Umbilical cord (tissue), 2 donors: ENCODE measurements at places on chromosomes 4 and X. TPM values are rescaled to one million over a fixed set of nuclear protein-coding genes. Genes with fewer than 3 reads are reported as not detected.
A peak's percentile ranks its signal among the peaks of the same experiment; 100 is the strongest.

Gene SOWAHB
- total RNA-seq, result 7.2 TPM

DNA sequence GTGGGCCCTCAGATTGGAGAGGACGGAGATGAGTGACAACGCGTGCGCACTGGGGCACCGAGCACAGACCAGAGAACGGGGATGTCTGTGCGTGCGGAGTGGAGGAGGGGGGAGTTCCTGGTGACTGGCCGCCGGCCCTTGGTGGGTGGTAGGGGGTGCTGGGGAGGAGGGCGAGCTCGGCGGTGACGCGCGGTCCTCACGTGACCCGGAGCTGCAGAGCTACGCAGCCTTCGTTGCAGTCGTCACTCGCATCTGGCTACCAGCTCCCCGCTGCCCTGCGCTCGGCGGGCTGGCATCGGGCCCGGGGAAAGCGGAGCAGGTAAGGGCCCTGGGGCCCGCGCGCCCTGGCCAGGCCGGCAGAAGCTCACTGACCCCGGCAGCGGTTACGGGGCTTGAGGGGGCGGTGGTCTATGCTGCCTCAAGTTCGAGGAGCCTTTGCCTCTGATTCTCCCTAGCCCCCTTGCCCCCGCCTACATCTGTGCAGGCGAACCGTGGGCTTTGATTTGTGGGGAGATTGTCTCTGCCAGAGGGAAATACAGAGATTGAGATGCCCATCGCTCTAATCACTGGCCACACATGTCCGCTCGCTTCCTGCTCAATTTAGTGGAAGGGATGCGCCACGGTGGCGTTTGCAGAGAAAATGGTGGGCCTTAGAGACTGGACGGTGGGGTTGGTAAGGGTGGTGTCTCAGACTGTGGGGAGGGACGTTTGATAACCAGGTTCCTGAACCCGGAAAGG lies at the start of gene ARMCX4:
ARMCX4 (plus strand) TSS at position 245 of the 738 bp plus-strand sequence. CDS start 3,134 bp downstream, outside the sequence.
- peak; percentile 46 for DNase-seq

DNA sequence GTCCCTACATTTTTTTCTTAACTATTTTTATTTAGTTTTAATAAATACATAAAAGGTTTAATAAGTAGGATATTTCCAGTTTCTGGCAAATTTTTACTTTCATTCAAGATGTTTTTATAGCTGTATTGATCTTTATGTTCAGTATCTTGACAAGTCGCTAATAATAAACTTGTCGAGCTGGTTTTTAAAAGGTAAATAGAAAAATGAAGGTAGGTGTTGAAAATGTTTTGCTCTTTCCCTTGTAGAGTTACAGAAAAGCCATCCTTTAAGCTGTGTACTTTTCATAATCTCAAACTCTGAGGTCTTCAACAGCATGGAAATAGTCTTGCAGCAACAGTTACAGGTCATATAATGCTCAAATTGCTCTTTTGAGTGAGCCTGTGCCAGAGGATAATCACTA lies 52.6 kb downstream of the RS1 start:
- no peak for DNase-seq

DNA sequence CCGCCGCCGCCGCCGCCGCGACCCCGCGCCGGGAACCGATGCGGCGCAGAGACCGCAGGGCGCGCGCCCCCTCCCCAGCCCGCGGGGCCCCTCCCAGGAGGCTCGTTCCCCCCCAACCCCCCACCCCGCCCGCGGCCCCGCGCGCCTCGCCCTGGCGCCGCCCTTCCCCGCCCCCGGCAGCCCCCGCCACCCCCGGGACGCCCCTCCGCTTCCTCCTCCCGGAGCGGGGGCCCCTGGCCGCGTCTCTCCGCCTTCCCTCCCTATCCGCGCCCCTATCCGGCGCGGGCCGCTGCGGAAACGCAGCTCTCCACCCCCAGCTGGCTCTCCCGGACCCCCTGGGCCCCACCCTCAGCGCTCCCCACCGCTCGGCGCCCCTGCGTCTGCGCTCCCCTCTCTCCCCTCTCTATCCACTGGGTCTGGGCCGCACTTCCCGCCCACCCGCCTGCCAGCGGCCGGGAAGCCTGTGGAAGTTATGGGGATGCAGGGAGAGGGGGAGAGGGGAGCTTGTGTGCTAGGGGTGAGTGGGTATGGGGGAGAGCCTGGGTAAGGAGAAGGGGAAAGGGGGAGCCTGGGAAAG lies at the start of gene TMEM271:
TMEM271 (minus strand) TSS at position 51 of the 577 bp plus-strand sequence. CDS start 233 bp downstream, outside the sequence.
- DNase-seq, result no peak

DNA sequence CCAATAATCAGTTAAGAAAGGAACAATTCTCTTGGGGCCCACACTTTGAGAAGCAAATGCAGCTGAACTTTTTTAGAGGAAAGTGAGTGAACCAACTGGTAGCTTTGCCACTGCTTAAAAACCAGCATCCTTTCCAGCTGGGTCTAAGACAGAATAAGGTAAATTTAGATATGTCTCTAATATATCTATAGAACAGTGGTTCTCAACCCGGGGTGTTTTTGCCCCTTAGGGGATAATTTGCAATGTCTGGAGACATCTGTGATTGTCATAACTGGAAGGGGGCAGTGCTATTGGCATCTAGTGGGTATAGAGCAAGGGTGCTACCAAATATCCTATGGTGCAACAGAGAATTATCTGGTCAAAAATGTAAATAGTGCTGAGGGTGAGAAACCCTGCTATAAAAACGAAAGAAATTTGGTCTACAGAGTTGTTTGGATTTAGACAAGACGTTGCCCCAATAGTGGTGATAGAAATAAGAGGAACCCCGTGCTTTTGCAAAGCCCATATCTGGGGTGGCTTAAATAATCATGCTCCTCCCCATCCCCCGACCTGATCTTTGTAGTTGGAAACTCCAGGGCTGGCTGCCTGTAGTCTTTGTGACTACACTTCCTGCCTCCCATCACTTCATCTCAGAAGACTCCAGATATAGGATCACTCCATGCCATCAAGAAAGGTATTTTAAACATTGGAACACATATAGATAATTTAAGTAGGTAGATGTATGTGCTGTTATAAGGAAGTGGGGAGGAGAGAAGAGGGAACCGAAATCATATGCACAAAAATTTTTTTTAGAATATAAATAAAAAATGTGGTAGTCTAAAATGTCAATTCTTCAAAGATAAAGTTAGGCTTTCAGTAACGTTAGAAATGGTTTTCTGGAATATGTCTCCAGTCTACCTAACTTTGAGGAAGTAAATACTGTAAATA lies at the start of gene TLR7:
TLR7 (plus strand) TSS at position 622 of the 927 bp plus-strand sequence. CDS start 507 bp downstream, outside the sequence.
- DNase-seq, result no peak

GRCh38 chrX:97372001-97372766 lies 488.5 kb downstream of the RPA4 start:
- no peak for DNase-seq

DNA sequence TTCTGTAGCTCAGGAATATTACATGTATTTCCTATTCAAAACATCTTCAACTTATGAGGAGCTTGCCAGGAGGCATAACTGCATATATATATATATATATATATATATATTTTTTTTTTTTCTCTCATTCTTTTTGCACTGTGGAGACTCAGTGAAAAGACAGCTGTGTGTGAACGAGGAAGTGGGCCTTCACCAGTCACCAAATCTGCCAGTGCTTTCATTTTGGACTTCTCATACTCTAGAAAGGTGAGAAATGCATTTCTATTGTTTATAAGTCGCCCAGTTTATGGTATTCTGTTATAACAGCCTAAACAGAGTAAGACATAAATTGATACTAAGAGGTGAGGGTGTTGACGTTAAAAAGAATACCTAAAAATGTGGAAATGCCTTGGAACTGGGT lies 710.6 kb downstream of the TRAM1L1 start:
- no peak for DNase-seq

Gene ARHGAP36
- total RNA-seq, result not detected

DNA sequence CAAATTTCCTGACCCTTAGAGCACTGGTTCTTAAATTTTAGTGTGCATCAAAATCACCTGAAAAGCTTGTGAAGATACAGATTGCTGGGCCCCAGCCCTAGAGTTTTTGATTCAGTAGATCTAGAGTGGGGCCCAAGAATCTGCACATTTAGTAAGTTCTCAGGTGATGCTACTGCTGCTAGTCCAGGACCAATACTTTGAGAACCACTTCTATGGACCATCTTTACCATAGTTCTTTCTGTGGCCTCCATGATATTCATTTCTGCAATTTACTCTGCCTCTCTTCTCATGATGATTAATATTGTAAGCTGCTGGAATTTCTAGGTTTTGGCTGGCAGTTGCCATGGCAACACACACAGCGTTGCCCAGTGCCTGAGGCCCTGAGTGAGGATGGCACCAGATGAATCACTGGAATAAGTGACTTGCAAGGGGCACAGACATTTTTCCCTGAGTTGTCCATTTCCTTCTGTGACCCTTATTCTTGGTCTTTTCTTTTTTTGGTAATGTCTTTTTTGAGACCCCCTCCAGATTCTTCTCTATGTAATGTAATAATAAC lies 83.6 kb downstream of the PPP1R2C start:
- no peak for DNase-seq

DNA sequence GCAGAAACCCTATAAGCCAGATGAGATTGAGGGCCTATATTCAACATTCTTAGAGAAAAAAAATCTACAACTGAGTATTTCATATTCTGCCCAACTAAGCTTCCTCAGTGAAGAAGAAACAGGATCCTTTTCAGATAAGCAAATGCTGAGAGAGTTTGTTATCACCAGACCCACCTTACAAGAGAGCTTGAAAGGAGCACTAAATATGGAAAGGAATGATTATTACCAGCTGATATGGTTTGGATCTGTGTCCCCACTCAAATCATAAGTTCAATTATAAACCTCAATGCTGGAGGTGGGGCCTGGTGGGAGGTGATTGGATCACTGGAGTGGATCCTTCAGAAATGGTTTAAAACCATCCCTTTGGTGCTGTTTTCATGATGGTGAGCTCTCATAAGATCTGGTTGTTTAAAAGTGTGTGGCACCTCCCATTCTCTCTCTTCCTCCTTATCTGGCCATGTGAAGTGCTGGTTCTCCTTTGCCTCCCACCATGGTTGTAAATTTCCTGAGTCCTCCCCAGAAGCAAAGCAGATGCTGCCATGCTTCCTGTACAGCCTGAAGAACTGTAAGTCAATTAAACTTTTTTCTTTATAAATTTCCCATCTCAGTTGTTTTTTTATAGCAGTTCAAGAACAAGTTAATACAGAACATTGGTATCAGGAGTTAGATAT lies 144.2 kb downstream of the MSN start:
- no peak for DNase-seq

Gene USP17L19
- total RNA-seq, result not detected

GRCh38 chr4:116015062-116015461 lies 901.6 kb upstream of the NDST4 start:
- DNase-seq, result no peak

DNA sequence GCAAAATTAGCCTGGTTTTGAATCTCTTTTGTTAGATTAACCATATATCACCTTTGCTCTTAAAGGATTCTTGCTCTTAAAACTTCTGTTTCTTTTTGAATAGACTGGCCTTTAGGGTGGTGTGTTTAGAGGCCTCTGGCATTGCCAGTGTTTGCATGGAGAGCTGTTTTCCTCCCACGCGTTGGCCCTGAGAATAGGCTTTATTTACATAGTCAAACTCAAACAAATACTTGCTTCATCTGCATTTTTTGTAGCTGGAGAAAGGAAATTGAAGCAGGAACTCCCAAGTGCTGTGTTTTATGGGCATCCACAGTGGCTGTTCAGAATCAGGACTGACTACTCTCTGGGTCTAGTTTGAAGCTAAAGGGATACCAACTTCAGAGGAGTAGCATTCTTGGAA lies 2.7 kb downstream of the SHROOM2 start:
- DNase-seq, result no peak
